NCI-H1105 treated with DMSO at 0.1 percent for 48 hours (cell line): ENCODE measurements at places on chromosomes 1 and 21.

DNA sequence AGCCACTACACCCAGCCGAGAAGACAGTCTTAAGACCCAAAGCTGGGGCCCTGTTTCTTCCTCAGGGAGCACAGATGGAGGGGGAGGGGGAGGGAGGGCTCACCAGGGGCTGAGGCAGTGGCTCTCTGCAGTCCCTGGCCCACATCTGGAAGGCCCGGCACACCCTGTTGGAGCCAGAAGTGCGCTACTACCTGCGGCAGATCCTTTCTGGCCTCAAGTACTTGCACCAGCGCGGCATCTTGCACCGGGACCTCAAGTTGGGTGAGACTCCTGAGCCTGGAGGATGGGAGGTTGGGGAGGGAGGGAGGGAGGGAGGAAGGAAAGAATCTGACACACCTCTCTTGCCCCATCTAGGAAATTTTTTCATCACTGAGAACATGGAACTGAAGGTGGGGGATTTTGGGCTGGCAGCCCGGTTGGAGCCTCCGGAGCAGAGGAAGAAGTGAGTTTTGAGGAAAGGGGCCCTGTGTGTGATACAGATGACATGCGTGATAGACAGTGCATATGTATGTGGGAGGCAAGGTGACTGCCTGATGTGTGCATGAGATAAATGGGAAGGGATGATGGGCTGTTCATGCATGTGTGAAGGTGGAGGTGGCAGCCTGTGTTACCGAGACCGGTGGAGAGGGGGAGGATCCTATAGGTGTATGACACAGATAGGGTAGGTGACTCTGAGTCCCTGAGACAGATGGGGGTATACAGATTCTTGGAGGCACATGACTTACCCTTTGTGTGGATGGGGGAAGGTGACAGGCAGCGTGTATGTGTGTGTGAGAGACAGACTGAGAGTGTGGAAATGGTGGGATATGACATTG, 1.5 kb downstream of the PLK3 start:
- DNase-seq: no peak

GRCh38 chr1:66728021-66728420, 24.2 kb upstream of the DYNLT5 start:
- DNase-seq: no peak

- peak; percentile 48 for DNase-seq
Measured at GRCh38 chr1:31701091-31701736, 2.6 kb downstream of the COL16A1 start.

GRCh38 chr21:14889080-14889810, 175.6 kb downstream of the NRIP1 start:
- no peak for DNase-seq

- DNase-seq: no peak
Measured at GRCh38 chr1:234639961-234640360, 30.0 kb upstream of the IRF2BP2 start.
